ENCODE measurements at places on chromosomes 6 and 20.

DNA sequence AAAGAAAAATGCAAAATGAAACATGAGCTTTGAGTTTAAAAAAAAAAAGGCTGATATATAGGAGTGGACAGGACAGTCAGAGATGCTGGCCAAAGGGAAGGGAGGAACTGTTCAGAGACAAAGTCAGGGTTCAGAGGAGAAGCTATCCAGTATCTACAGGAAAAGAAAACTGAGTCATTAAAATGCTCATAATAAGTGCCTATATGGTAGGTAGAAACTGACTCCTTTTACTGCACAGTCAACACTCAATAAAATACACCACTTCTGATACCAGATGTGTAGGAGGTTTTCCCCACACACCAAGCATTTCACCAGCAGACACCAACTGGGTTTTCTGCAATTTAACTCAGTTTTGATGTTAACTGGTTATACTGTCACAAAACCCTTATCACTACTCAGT is 32.9 kb downstream of the FRK start:
- no peak for DNase-seq

DNA sequence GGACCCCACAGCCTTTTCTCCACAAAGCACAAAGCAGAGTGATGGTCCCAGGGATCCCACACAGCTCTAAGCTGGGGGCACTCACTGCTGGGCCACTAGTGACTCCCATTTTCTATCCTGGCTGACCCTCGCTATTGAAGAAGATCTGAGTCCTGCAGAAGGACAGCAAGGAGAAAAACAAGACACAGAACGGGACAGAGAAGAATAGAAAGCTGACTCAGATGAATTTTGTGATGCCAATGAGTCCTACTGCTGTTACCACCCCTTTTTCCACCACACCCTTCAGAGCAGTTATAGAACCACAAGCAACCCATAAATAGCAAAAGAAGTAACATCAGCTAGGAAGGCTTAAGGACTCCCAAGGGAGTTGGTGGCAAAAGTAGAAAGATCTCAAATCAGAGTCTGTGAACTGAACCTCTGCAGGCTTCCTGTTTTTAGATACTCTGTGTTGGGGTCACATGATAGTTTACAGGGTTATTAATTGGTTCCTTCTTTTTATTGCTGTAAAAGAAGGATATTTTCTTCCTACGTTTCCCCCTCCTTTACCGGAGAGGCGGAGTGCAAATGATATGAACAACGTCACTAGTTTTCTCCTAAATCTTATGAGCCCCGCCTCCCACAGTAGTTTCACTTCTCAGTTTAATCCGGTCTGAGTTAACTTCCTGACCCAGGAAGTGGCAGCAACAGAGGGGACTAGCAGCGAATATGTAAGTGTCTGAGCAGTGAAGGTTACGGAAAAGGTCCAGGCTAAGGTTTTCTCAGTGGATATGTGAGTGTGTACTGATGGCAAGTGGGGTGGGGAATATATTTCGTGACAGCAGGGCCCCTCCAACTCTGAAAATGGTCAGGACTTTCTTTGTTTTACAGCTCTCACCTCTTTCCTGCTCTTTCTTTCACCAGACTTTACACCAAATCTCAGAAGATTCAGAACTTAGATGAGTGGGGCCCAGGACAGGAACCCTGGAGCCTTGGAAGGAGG is at the start of gene TRIM38:
Gene TRIM38 (plus strand): TSS at position 654 of the 979 bp plus-strand sequence. CDS start 3,721 bp downstream, outside the sequence.
- peak; percentile 88 for DNase-seq

GRCh38 chr6:168198302-168199180 is 119.5 kb upstream of the FRMD1 start:
- DNase-seq = no peak

DNA sequence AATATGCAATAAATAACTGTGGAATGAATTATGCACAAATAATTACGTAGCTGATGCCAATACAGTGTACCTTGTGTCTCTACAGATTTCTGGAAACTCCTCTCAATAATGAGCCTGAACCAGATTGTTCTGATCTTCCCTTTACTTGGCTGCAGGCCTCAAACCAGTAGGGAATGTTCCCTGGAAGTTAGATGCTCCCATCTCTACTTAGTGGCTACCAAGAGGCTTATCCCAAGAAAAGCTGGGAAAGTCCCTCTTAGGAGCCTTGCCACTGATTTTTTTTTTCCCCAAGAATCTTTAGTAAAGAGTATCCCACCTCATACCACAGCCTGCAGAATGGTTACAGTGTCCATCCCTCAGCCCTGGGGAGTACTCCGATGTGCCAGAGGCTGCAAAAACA is 702.1 kb downstream of the RFPL4B start:
- DNase-seq = no peak

DNA sequence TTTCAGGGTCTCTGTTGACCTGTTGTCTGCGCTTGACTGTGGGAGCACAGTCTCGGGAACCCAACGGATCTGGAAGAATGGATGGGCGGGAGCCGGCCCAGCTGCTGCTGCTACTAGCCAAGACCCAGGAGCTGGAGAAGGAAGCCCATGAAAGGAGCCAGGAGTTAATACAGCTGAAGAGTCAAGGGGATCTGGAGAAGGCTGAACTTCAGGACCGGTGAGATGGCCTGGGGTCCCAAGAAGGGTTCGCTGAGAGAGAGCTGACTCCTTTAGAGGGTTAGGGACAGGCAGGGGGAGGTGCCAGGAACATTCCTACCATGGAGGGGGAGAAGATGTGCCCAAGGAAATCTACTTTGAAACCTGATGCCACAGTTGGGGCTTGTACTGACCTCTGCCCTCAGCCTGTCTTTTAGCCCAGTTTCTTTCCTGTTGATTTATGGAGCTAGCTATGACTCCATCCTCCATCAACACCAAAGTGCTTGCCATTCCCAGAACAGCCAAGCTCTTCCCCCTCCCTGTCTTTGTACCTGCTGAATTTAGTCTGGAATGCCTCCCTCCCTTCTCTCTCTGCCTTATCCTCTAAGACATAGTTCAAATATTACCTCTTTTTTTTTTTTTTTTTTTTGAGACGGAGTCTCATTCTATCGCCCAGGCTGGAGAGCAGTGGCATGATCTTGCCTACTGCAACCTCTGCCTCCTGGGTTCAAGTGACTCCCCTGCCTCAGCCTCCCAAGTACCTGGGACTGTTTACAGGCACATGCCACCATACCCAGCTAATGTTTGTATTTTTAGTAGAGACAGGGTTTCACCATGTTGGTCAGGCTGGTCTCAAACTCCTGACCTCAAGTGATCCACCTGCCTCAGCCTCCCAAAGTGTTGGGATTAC is 12.2 kb downstream of the CEP250 start:
- DNase-seq = no peak

DNA sequence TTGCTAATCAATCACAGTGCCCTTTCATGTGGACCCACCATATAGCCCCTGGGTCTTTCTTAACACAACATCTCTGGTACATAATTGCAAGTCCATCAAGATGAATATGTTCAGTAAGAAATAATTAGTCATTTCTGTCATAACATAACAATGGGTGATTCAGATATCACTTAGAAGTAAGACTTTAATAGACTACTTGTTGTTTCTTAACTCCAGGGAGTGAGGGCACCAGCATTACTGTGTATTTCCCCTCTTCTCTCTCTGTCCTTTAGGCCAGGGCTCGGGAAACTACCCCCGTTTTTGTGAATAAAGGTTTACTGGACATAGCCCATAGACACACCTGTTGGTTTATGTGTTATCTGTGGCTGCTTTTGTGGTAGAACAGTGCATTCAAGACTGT is 123.5 kb downstream of the SLC24A3 start:
- DNase-seq = no peak

DNA sequence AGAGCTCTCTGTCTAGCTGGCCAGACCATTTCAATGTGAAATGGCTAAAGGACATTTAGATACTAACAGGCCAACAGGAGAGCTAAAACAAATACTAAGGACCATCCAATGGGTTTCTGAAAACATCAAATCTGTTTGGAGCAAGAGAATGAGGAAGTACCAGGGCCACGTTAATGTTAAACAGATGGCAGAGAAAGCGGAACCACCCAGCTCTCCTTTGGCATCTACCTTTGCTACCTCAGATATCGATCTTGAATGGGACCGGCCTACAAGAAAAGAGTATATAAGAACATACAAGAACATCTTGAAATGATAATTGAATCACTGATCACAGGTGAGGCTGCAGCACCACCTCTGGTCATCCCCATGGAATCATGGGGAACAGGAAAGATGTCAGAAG is 31.8 kb downstream of the KCNK5 start:
- DNase-seq = no peak

GRCh38 chr20:64116541-64117431 is 9.4 kb upstream of the NPBWR2 start:
- DNase-seq = no peak

GRCh38 chr6:109239651-109240321 is 142.5 kb downstream of the CD164 start:
- no peak for DNase-seq

- DNase-seq = no peak
Observed at GRCh38 chr6:152068622-152069261, 261.3 kb downstream of the ESR1 start.

DNA sequence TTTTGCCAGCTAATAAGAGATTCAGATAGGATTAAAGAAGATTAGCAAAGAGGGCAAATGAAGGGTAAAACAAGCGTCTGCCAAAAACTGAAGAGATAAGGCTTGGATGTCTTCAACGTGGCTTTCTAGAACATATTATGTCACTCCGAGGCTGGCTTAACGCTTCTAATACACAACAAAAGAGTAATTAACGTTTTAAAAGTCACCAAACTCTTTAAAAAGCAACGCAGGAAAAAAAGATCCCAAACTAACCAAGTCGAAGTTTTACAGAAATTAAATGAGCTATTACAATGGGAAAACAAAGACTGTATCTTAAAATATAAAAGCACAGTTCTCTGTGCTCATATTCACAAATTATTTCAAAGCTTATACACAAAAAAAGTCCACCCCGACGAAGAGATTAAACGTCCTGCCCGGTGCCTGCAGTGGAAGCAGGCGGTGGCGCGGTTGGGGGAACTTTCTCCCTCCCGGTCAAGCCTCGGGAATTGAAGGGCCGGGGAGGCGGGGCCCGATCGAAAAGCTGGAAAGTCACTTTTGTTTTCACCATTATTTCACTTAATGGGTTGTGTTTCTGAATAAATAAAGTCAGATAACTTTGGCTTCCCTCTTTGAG is 1.2 kb downstream of the MAK start:
- DNase-seq = peak; percentile 22

DNA sequence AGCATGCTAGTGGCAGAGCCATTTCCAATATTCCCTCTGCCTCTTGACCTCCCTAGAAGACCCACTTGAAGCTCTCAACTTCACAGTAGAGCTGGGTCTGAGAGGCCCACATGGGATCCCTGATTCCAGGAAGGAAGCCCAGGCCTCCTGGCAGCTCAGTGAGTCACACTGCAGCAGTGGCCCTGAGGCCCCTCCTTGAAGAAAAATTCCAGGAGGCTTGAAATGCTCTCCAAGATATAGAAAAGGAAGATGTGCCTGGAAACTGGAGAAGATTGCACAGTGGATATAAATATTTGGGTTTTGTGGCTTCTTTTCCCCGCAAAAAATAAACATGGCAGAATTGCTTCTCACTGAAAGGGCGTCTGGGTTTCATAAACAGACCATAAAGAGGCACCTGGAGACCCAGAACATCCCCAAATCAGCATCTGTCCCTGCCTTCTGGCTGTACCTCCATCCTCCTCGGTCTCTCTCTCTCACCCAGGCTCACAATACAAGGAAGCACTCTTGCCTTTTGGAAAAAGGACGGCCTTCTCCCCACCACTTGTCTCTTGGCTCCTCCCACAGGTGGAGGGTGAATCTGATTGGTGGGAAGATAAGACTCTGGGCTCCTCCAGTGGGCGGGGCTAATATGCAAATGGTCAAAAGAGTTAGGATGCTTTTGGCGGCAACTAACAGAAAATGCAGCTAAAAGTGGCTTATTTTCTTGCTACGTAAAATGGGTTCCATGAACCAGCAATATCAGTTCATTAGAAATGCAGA is 200.0 kb upstream of the SULF2 start:
- peak; percentile 67 for DNase-seq

DNA sequence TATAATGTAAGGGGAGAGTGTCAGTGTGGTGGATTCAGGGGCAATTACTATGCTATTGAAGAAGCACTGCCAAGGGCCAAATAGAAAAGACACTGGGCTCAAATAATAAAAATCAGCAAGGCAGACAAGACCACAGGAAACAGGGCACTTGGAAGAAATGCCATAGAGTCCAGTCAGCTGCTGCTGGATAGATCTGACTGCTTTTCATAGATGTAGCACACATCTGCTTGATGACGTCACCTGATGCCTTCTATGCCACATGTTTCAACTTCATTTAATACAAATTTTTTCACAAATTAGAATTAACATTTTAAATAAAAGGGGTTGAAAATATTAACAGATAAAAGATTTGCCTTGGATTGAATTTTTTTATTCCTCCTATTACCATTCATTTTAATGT is 23.9 kb upstream of the AHI1 start:
- DNase-seq = peak; percentile 57

DNA sequence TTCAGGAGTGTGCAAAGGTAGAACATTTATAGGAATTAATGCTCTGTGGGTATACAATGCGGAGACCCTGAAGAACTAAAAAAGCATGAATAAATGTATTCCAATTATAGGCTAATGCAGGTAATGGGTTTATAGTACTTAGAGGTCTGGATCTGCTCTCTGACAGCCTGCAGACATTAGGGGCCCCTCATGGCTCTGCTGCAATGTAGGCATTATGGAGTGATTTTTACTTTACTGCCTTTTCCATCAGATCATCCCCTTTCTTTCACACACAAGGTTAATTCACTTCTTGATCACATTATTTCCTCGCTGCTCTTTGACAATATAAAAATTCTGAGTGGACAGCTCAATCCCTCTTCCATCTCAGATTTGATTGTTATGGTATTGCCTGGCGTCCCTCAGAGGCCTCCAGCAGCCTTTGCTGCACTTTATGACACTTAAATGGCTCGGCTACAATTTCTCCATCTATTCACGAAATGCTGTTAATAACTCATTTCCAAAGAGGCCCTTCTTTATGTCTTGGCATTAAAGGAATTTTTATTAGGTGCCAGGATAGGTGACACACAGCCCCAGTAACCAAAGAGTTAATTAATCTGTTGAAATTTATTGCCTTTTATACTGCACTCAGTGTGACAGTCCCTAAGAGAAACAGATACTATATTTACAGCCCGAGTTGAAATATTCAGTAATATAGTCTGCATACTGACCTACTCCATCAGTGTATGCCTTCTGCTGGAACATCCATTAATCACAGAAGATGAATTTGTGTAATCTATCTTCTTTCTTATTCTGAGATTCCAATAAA is 33.4 kb upstream of the SLC35B3 start:
- no peak for DNase-seq

- DNase-seq = peak; percentile 63
Observed at GRCh38 chr20:4383961-4384360, 337.7 kb upstream of the PRND start.

DNA sequence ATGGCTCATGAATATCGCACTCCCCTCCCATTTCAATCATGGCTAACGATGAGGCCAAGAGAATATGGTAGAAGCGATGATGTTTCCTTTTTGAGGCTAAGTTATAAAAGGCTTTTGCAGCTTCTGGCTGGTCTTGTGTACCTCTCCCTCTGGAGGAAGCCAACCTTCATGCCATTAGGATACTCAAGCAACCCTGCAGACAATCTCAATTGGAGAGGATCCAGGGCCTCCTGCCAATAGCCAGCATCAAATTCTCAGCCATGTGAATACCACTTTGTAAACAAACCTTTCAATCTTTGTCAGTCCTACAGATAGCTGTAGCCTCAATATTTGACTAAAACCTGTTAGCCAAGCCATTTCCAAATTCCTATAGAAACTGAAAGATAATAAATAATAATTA is 738.4 kb downstream of the KIF16B start:
- no peak for DNase-seq

- DNase-seq = no peak
Observed at GRCh38 chr6:29142309-29142708, 28.4 kb upstream of the OR2J2 start.

All from AG08395 (cell line).